ENCODE measurements at places on chromosomes 1 and 21. TPM values are rescaled to one million over a fixed set of nuclear protein-coding genes. Genes with fewer than 3 reads are reported as not detected.

The EFNA3 gene
- 0.72 TPM for total RNA-seq

The PRDM16 gene
- 6.3 TPM for total RNA-seq

The TMCO4 gene
- 4.1 TPM for total RNA-seq

The GOLT1A gene
- not detected for total RNA-seq

The UTP11 gene
- total RNA-seq = 49.4 TPM

Measured in umbilical cord (tissue), 2 donors.